ENCODE measurements at places on chromosomes 12 and 14.

DNA sequence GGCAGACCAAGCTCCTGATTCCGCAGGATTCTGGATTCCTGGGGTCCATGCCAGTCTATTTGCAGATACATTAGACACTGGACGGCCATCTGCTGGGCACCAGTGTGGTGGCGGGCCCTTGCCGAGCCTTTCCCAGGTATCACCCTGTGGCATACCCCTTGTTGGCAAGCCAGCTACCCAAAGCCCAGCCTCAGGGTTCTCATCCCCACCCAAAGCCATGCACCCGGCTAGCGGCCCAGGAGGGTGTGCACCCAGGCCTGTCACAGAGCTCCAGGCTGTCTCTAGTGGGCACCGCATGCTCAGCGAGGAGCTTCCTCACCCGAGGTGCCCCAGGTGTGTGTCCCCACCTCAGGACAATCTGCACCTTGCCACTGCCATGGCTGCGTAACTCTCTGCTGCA is 13.7 kb downstream of the MMAB start:
- no peak for DNase-seq

- no peak for DNase-seq
These were observed 2.2 kb downstream of the CDK2AP1 start for GRCh38 chr12:123269395-123269892.

- DNase-seq: no peak
These were observed at the start of gene RAB3IP for GRCh38 chr12:69738351-69739286. RAB3IP (plus strand) TSS chr12:69738860; CDS start chr12:69755409, 16,549 bp downstream.

DNA sequence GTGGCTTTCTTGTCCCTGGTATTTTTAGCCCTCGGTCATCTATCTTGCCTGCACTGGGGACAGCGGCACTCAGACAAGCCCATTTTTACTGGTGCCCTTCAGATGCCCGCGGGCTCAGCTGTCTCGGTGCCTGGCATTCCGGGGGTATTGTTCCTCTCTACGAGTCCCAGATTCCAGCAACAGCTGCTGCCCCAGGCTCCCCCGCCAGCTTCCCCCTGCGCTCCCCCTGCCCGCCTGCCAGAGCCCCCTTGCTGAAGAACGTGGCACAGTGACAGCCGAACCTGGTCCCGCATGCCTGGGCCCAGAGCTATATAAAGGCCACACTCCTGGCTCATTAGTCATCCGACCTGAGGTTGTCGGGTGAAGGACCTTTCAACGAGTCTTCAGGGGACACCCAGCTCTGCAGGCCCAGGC is 10.9 kb upstream of the MYL2 start:
- DNase-seq: no peak

GRCh38 chr14:60273956-60274355 is 24.9 kb downstream of the PPM1A start:
- no peak for DNase-seq

DNA sequence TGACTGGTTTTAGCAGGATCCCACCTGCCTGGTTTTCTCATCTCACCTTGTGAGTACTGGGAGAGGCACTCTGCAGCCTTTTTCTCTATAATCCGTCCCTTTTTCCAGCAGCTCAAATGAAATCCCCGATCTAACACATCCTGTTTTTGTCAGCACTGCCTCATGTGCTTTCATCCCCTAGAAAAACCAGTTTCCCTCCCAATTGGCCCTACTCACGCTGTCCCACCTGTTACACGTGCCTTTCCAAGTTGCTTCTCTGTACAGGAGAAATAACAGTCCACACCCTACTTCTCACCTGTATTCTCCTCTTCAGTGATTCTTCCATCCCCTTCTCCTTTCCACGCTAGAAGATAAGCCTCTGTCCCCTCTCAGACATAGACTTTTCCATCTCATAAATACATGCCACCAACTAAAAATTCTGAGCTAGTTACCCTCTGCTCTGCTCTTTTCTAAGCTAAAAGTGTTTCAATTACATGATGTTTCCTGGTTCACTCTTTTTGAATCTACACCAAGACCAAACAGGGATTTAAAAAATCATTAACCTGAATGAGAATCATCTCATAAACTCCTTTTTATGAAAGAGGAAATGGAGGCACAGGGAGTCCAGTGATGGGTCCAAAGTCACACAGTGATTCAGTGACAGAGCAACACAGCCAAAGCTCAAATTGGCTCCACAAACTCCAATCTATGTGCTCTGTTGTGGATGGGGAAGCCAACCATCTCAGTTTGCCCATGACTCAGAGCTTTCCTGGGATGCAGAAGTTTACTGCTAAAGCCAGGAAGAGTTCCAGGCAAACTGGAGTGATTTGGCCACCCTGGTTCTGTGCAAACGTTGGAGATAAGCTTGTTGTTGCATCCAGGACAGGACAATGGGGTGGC is 240.0 kb upstream of the TMEM132C start:
- no peak for DNase-seq

GRCh38 chr14:84579292-84579691 is 950.7 kb upstream of the FLRT2 start:
- no peak for DNase-seq

DNA sequence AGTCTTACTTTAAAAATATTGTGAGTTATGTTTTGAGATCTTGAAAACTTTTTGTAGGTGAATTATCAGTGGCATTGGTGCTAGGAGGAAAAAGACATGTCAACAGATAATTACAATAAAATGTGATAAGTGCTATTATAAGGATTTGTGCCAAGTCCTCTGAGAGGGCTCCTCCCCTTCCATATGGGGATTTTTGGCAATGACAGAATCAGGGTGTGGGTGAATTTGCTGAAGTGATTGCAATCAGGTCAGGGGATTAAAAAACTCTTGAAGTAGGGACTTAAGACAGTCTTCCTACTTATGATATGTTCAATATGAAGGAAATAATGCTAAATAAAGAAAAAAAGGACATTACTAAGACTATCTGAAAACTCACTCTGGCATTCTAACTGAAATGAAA is 122.5 kb downstream of the SLC15A5 start:
- DNase-seq: no peak

- no peak for DNase-seq
These were observed 50.6 kb upstream of the FUT8 start for GRCh38 chr14:65361920-65362319.

DNA sequence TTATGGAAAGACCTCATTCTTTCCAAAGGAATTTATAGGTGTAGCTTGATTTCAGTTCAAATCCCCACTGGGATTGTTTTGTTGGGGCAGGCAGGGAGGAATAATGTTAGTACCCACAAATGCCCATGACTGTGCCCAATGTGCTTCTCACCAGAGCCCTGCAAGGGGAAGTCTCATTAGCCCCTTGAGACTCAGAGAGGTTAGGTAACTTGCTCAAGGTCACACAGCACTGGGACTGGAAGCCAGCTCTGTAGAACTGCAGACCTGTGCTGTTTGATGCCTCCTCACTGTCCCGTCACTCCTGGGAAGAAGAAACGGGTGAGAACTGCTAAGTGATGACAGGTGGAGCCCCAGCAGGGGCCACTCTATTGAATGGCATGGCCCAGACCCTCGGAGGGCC is 8.9 kb downstream of the ANKRD9 start:
- DNase-seq: no peak

DNA sequence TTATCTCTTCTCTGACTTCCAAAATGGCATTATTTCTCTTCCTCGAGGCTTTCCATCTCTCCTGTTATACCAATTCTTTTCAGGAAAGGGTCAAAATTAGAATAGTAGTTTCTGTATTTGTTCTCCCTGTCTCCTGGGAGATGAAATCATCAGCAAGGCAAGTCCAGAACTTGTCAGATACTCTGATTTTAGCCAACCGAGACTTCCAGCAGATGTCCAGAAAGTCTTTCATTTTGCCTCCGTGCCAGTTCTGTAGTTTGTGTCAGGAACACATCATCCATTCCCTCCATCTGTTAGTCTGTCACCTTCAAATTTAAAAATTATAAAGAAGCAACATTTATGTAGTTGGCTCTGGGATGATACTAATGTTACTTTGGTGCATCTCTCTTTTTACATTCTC is 275.7 kb downstream of the CCDC59 start:
- no peak for DNase-seq

DNA sequence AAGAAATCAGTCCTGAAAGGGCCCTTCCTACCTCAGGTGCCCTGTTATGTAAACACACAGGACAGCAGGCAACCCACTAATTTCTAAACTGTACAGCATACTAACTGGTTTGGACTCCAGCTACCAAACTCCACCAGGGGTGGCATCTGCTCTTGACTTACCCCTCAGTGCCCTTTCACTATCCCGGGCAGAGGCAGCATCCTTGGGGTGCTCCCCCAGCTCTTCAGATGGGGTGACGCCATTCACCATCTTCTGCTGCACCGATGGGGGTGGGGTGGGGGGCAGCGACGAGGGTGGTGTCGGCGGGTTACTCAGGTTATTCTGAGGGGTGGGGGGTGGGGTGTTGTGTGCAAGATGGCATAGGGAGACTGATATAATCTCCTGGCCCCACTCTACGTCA is 11.5 kb upstream of the PRKAG1 start:
- DNase-seq: no peak

- DNase-seq: no peak
These were observed 26.3 kb downstream of the SYNE3 start for GRCh38 chr14:95490138-95490509.

GRCh38 chr12:49061157-49061650 is 610 bp upstream of the KMT2D start:
- DNase-seq: no peak

DNA sequence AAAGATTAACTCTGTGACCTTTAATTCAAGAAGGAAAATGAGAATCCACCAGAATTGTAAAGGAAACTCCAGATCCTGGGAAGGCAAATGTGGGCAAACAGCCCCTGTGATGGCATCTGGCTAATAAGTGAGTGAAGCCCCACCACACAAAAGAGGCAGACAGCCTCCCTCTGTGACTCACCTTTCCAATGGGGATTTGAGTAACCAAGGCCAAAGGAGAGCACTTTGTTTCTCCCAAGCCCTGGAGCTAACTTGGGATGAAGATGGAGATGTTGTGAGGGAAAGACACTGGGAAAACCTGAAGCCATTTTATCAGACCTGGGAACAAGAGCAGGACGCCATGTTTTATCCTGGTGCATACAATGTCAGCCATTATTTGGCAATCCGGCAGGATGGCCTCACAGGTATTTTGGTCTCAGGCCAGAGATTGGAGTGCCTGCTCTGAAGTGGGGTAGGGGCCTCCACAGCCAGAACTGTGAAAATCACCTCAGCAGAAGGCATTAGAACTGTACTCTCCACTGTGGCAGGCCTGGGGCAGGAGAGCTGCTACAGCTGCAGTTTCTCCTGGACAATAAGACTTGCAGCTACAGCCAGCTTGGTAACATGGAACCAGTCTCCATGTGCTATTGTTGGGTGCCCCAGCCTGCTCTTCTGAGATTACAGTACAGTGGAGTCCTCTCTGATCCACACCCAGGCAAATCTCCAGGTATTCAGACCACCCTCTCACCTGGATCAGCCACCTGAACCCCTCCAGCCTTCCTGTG is 96.6 kb upstream of the PCED1B start:
- DNase-seq: no peak

DNA sequence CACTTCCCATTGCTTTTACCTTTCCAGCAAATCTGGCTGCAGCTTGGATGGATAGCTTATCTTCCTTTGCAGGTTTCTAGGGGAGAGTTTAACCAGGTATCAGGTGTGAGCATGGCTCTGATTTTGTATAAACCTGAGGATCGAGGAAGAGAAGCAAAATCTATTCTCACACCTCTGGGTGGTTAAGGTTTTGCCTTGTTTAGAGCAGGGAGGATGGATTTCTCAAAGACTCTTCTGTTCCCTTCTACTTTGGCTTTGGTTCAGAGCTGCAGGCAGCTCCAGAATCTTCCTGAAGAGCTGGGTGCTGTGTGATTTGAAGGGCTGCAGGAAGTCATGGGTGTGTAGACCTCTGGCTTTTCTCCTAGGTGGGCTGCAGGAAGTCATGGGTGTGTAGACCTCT is 1.7 kb downstream of the JDP2 start:
- DNase-seq: no peak

DNA sequence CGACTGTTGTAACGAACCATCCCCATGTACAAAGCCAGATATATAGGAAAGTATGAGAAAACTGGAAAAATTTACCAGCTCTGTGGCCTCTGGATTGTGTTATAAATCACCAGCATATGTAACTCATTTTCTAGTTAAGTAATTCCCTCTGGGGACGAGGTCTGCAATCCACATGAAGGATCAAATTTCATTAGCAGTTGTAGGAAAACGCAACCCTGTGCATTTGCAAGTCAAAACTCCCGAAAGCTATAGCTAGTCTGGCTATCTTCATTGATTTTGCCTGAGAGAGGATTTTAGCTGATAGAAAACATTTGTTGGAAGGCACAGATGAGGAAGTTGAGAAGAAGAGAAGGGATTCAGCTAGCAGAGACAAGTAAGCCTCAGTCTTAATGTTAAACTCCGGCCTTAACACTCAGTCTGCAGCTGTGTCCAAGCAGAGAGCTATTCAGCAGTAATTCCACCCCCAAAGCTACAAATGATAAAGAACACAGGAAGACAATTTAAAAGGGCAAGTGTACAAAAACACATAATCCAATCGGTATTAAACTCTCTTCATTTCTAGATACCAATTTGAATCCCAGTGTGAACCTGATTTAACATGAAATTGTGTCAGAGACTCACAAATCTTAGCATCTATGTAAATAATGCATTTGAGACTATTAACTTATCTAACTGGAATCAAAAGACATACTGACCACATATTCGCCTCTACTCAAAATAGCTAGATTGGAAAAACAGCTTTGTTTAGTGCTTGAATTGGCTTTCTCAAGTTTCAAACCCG is 54.2 kb upstream of the CERS5 start:
- no peak for DNase-seq

DNA sequence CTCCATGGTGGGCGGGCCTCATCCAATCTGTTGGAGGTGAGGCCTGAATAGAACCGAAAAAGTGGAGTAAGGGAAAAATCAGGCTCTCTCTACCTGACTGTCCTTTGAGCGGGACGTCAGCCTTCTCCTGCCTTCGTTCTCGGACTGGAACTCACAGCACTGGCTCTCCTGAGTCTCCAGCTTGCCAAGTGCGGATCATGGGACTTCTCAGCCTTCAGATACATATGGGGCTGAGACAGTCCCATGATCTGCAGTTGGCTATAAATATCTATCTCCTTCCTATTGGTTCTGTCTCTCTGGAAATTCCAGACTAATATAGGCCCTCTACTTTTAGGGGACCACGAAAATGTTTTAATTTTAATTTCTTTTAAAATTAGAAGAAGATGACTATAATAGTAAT is 29.7 kb upstream of the PLEK2 start:
- no peak for DNase-seq

DNA sequence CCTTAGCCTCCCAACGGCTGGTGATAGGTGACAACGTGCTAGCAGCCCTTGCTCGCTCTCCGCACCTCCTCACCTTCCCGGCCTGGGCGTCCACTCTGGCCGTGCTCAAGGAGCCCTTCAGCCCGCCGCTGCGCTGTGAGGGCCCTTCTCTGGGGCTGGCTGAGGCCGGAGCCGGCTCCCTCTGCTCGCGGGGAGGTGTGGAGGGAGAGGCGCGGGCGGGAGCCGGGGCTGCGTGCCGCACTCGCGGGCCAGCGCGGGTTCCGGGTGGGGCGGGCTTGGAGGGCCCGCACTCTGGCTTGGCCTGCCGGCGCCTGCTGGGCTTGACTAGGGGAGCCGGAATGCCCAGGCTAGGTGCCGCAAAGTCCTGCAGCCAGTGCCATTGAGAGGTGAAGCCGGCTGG is 131.1 kb downstream of the CCER1 start:
- DNase-seq: no peak

- no peak for DNase-seq
These were observed 162.1 kb downstream of the APAF1 start for GRCh38 chr12:98807187-98807586.

- DNase-seq: no peak
These were observed 138.5 kb downstream of the MGAT4C start for GRCh38 chr12:86117711-86118110.

- DNase-seq: no peak
These were observed 89.8 kb downstream of the SLC15A5 start for GRCh38 chr12:16187660-16188059.
